ENCODE measurements at places on chromosomes 1 and 21. TPM values are rescaled to one million over a fixed set of nuclear protein-coding genes. Genes with fewer than 3 reads are reported as not detected.

Gene PRAMEF13
- not detected for total RNA-seq

Gene KIF17
- 2.0 TPM for total RNA-seq

Gene HEYL
- total RNA-seq = 2.4 TPM

Gene CAPN8
- total RNA-seq = not detected

Gene PROK1
- total RNA-seq = not detected

Gene ZNF695
- total RNA-seq = not detected

Gene SRRM1
- 121 TPM for total RNA-seq

Gene VHLL
- total RNA-seq = not detected

Gene PATJ
- total RNA-seq = 17.3 TPM

Gene EXTL1
- total RNA-seq = not detected

Gene SYCP1
- total RNA-seq = not detected

Gene SF3B4
- total RNA-seq = 6.4 TPM

Gene TDRD10
- total RNA-seq = 8.3 TPM
